ENCODE measurements at places on chromosomes 3 and 15.

DNA sequence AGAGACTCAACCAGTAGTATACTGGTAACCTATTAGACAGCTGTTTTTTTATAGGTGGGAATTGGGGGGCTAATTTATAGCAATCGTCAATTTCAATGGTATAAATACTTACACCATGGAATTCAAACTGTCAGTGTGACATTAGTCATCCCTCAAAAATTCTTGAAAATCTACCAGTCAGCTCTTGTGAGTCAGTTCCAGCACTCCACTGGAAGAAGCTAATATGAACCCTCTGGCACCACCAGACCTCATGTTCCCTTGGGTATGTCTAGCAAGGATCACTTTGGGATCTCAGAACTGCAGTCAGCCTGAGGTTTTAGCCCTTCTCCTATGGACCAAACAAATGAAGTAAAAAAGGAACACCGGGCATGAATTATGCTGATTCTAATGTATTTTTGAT, 11.8 kb upstream of the UACA start:
- no peak for DNase-seq

GRCh38 chr3:128262457-128262856, 109.2 kb downstream of the EEFSEC start:
- no peak for DNase-seq

DNA sequence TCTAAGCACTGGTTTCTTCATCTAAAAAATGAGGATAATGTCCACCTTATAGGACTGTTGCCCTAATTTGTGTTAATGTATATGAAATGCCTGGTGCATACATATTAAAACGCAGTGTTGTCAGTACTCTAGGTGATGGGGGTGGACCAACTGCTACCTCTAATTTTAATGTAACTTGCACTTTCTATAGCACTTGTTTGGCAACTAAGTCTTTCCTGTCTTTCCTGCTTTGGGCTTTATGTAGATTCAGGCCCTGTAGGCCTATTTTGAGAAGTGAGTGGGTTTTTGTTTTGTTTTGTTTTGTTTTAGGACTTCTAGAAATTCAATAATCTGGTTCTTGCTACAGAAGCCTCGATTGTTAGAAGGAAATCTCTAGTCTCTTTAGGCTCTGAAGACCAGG, 21.2 kb downstream of the SLC7A14 start:
- DNase-seq = no peak

- DNase-seq = no peak
Measured at GRCh38 chr3:156471431-156471830, 83.5 kb downstream of the SSR3 start.

- peak; percentile 59 for DNase-seq
Measured at GRCh38 chr15:75198560-75199356, 2.9 kb upstream of the C15orf39 start.

- no peak for DNase-seq
Measured at GRCh38 chr3:10667269-10667668, 148.8 kb upstream of the SLC6A11 start.

GRCh38 chr3:152480282-152480953, 211.7 kb downstream of the MBNL1 start:
- DNase-seq = no peak

- no peak for DNase-seq
Measured at GRCh38 chr15:74903676-74904075, 3.0 kb downstream of the FAM219B start.

DNA sequence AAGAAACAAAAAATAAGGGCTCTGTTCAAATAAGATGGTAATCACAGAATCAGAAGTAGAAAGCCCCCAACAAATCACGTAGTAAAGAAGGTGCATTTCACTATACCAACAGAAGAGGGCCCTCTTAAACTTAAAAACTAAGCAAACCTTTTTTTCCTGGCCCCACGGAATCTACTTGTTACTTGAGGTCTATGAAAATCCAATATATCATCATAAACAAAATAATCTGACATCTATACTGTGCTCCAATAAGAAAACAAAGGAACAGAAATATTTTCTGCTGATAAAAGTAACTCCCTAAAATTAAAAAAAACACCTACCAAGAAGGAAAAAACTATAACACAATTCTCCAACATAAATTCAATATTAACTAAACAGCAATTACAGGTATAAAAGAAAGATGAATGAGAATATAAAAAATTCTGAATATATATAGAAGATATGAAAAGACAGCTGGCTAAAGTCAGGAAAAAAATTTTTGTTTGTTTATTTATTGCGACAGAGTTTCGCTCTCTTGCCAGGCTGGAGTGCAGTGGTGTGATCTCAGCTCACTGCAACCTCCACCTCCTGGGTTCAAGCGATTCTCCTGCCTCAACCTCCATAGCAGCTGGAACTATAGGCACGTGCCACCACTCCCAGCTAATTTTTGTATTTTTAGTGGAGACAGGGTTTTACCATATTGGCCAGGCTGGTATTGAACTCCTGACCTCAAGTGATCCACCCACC, 81.8 kb downstream of the CLASP2 start:
- DNase-seq = peak; percentile 57

DNA sequence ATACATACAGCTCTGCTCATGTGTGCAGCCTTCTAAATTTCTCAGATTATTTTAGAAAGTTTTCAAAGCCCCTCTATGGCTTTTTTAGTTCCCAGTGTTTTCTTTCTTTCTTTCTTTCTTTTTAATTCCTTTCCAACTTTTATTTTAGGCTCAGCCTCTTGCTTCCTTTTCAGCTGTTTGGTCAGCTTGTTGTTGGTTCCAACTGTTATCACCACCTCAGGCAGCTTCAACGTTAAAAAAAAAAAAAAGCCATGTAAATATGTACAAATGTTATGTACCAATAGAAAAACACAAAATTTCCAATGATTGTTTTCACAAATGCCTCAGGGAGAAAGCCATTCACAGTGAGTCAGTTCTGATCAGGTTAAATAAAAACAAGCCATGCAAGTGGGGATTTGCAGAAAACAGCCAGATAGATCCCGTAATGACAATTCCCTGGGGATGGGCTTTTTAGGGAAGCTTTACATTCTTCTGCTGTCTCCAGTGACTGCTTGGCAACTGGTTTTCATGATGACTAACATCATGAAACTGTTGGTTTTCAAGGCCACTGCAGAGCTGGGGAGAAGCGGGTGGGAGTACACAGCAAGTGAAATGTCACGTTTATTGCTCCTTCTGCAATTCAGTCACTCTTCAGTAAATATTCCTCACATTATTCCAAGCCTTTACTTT, 908.4 kb downstream of the EPHA3 start:
- DNase-seq = no peak

DNA sequence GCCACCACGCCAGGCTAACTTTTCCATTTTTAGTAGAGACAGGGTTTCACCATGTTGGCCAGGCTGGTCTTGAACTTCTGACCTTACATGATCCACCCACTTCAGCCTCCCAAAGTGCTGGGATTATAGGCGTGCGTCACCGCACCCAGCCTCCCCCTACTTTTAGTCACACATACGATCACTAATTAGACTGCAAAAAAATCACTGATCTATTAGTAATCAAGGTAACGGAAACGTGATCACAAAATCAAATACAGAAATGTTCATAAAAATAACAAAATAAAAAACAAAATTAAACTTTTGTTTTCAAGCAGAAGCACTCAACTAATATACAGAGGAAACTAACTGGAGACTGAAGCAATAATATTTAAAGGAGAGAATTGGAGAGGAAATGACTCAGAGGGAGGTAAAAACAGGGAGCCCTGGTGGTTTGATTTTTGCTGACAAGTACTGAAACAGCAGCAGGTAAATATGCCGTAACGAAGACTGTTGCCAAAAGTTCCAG, 4.6 kb downstream of the WDR53 start:
- DNase-seq = peak; percentile 70

DNA sequence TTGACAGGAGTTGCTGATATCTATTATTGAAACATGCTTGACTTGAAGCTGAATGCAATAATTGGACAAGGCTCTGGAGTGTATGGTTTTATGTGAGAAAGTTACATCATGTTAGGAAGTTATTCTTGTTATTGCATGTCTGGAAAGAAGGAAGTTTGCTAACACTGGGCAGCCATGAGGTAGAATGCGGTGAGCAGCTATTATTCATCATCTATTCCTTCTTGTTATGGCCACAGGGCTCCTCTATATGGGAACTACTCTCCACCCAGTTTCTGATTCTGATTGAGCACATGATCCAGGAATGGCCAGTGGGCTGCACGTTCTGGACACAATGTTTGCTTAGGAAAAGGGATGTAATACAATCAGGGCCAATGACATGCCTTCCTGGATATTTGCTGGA, 37.8 kb upstream of the SCN5A start:
- no peak for DNase-seq

GRCh38 chr3:100971798-100972197, 21.4 kb downstream of the ABI3BP start:
- DNase-seq = no peak

- no peak for DNase-seq
Measured at GRCh38 chr3:170749765-170750477, 120.1 kb downstream of the RPL22L1 start.

- DNase-seq = no peak
Measured at GRCh38 chr3:148728753-148729152, 31.1 kb downstream of the AGTR1 start.

DNA sequence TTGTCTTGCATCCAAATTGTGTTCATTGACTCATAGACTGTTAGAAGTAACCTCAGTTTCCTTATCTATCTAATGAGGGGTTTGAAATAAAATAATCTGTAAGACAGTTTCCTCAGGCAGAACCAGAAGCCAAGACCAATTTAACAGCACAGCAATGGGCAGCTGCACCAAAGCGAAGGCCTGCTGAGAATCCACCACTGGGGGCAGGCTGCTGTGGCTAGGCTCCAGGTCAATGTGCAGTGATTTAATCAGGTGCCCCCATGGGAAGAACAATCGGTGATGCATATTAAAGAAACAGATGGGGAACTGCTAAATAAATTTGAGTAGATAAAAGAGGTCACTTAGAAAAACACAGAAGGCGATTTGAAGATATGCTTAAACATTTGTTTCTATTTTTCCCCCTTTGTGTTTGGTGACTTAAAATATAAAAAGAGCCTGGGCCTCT, 28.0 kb upstream of the TMOD3 start:
- no peak for DNase-seq

DNA sequence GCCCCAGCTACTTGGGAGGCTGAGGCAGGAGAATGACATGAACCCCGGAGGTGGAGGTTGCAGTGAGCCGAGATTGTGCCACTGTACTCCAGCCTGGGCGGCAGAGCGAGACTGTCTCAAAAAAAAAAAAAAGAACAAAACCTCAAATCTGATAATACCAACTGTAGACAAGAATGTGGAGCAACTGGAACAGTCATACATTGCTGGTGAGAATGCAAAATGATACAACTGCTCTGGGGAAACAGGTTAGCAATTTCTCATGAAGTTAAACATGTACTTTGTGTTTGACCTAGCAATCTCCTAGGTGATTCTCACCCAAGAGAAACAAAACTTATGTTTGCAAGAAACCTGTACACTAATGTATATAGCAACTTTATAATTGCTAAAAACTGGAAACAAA, 4.4 kb upstream of the VHL start:
- no peak for DNase-seq

DNA sequence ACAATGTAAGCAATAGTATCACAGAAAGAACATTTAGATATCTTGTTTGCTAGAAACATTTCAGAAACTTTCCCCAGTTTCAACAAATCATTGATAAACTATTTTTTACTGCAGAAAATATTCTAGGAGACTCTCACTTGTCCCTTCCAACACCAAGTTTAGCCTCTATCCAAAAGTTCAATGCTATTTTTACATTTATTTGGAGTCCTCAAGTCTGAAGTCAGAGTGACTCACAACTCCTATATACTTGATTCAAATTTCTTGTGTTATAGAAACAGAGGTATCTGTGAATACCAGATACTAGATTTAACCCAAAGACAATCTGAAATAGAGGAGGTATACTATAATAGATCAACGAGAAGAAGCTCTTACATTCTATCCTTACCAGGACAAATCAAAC, 49.6 kb downstream of the RFX7 start:
- no peak for DNase-seq

- no peak for DNase-seq
Measured at GRCh38 chr3:126580746-126581145, 22.0 kb upstream of the C3orf22 start.

GRCh38 chr3:142999881-143000280, 1.5 kb upstream of the U2SURP start:
- DNase-seq = no peak

GRCh38 chr3:105759442-105760078, 109.3 kb downstream of the CBLB start:
- no peak for DNase-seq

DNA sequence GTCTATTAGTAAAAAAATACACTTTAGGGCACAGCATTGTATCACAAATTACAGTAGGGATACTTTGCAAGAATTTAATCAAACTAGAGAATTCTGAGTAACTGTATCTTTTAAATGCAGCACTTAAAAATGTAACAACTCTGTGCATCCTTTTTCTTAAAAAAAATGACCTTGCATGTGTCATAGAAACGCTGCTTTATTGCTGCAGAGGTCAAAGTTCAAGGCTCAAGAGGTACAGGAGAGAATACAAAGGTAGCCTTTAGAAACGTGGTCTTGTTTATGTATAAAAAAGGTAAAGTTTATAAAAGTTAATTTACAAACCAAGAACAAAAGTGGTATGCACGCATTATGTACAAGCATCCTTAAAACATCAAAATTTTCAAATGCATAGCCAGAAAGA, 122.0 kb downstream of the TJP1 start:
- DNase-seq = no peak

Data from CD4-positive, alpha-beta T cell treated with Interleukin-17A for 1 hour (primary cell).